ENCODE measurements at places on chromosomes 3 and 15.

DNA sequence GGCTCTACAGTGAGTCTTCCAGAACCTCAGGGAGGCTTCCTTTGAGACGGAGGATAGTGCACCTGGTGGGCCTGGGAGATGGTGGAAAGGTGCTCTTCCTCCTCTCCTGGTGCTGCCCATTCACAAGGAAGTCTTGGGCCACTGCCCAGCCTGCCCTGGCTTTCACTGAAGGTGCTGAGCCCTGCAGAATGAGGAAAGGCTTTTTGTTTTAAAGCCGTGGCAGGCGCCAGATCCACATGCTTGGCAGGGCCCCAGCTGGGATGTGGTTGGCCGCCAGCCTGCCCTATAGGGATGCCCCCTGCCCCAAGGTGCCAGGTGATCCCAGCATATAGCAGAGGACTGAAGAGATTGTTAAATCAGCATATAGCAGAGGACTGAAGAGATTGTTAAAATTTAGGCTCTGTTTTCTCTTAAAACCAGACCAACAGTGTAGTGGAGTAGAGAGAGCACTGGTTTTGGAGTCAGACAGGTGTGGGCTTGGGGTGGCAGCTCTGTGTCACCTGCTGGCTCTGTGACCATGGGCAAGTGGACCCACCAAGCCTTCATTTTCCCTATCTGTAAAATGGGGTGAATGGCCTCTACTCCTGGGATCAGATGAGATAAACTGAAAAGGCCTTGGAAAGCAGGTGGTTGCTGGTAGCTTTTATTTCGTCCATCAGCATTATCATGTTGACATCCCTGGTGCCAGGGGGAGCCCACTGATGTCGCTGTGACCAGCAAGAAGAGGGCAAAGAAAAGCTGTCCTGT lies 53.3 kb downstream of the SLC6A6 start:
- DNase-seq = no peak

DNA sequence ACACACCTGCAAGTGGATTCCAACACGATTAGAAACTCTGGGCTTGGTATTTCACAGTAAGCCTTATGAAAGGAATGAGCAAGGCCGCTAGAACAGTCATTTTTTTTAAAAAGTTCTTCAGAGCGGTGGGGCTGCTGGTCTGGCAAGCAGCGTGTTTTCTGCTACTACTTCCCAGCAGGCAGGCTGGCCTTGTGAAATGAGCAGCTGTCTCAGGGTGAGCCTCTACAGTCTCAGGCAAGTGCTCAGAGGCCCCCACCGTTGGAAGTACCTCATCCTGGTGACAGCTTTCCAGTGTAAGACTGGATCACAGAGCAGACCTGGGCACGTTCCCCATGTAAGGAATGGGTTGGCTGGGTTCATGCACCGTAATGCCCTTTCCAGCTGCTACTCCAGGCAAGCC lies 119.2 kb downstream of the LRIG1 start:
- DNase-seq = no peak

DNA sequence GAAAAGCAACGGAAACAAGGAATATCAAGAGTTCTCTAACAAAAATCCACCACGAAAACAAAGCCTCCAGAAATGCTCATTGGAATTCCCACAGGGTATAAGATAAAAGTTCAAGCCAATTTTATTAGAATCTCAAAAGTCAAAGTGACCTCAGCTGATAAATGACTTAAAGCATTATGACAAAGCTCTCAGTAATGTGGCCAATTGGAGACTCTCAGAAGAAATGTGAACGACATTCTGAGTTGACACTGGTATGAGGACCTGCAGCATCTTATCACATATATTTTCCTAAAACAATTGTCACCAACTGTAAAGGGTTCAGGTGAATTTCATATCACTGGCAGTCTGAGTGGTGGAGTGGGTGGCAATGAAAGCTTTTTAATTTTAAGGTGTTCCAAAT lies 199.1 kb downstream of the FOXP1 start:
- no peak for DNase-seq

DNA sequence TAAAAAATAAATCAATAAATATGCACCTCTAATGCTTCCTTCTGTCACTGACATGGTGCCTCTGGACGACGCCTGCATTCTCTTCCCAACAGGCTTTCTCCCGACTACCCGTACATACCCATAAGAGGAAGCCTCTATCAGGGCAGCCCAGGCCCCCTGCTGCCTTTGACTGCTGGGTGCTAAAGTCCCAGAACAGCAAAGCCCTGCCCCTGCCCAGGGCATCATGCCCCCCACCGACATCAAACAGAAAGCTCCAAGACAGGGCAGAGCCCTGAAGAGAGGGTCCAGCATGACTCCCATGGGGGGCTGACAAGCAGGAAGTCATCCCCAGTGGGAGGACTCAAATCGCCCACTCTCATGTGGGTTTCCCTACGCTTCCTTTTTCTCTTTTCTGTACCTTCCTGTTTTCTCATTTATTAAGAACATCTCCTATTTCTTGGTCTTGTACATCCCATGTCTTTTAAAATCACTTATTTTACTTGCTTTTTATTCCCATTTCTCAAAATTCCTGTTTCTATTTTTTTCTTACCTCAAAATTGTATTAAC lies 23.4 kb downstream of the XPC start:
- DNase-seq = no peak

- no peak for DNase-seq
These were observed 429.4 kb upstream of the PROK2 start for GRCh38 chr3:72214066-72214951.

GRCh38 chr15:55247766-55248427 lies 41.7 kb downstream of the RAB27A start:
- no peak for DNase-seq

- DNase-seq = no peak
These were observed 843.8 kb downstream of the NAALADL2 start for GRCh38 chr3:175702956-175703355.

- DNase-seq = no peak
These were observed 5.5 kb upstream of the RTF1 start for GRCh38 chr15:41411441-41411840.

- no peak for DNase-seq
These were observed 43.1 kb downstream of the PDE8A start for GRCh38 chr15:85024509-85025336.

DNA sequence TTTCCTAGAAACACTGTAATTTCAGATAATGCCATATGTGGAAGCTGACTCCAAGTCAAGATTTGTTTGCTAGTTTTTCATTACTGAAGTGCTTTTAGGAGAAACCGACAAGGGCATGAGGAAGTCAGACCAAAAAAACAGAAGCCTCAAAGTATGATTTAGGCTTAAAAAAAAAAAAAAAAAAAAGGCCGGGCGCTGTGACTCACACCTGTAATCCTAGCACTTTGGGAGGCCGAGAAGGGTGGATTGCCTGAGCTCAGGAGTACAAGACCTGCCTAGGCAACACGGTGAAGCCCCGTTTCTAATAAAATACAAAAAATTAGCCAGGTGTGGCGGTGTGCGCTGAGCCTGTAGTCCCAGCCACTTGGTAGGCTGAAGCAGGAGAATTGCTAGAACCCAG lies 11.6 kb downstream of the RPL15 start:
- DNase-seq = no peak

GRCh38 chr3:15505479-15506165 lies 15.9 kb downstream of the COLQ start:
- no peak for DNase-seq

GRCh38 chr15:86691091-86691663 lies 611.5 kb downstream of the AGBL1 start:
- no peak for DNase-seq

DNA sequence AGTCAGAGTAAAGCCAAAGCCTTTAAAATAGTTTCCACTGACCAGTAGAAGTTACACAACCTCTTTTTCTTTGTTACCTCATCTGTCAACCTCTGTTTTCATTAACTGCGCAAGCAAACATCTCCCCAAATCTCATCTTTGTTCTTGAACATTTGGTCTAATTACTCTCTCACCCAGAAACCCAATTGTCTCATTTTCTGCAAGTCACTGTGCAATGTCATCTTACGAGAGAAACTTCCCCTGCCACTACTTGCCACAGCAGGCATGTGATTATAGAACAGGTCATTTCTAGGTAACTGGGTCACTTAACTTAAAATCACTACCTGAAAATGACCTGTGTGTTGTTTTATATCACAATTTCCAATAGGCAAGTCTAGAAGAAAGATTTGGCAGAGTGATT lies 159.4 kb downstream of the SI start:
- DNase-seq = no peak

- DNase-seq = no peak
These were observed 63.4 kb upstream of the FAM174B start for GRCh38 chr15:92719021-92719420.

DNA sequence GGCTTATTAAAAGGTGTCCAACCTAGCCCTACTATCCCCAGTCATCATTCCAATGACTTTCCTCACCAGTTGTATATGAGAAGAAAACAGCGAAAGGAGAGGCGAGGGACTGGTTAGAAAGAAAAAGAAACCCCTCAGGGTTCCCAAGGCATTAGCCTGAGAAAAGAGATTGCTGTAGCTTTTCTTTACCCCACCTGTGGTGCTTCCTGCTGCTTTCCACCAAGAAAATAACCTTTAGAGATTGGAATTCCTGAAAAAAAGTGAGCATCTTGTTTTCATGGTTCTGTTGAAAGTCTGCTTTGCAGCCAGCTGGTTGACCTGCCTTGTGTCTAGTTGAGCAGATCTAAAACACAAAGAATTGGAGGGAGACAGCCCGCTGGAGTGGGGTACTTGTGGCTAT lies 196.4 kb downstream of the CADPS start:
- no peak for DNase-seq

DNA sequence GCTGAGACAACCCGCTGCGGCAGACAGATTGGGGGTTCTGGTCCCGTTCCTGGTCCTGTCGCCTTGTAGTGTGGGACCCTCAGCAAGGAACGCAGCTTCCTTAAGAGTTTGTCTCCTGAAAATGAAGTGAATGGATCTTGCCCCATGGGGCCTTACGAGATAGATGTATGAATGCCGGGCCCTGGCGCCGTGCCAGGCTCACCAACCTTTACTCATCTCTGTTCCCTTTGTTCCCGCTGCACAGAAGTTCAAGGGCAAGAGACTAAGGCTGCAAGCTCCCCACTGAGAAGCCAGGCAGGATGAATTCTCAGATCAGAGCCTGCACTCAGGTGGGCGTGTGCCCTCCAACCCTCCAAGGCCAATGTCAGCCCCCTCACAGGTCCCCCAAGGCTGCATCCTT lies 162.7 kb upstream of the IQSEC1 start:
- no peak for DNase-seq

GRCh38 chr3:21392526-21392925 lies 358.5 kb downstream of the ZNF385D start:
- DNase-seq = no peak

Measured in GOT3 (cell line).